Thyroid gland (tissue), 4 donors: ENCODE measurements at places on chromosomes 1 and 21.

DNA sequence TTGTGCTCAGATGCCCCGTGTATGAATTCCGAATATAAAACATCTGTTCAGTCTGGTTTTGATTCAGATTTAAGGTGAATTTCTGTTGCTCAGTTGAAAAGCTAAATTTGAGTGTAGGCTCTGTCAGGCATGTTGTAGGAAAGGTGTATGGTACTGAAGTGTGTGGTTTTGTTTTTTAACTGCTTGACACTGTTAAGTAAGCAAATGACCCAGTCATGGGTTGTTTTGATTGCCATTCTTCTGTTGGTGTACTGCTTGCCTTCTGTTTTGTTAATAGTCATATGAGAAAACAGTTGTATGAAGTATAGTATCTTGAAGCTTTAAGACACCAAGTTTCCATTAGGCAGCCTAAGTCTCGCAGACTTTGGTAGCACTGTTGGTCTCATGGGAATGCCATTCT, 10.0 kb downstream of the MRPS6 start:
- DNase-seq, result no peak

- DNase-seq, result no peak
These were observed 138.7 kb downstream of the MIS18A start for GRCh38 chr21:32140151-32140550.

DNA sequence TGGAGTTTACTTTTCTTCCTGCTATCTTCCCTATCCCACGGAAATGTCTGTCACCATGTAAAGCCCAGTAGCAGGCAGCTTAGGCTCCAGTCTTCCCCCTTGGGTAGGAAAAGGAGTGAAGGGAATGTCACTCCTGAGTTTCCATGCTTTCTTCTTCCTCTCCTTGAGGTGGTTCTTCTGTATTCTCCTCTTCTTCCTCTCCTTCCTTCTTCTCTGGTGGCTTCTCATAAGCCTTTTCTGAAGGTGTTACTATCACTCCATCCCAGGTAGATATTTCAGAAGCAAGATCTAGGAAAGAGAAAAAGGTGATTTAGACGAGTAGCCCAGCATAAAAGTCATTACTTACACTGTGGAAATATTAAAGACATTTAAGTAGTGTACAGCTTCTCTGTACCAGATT, 3.8 kb downstream of the SNAPIN start:
- no peak for DNase-seq

DNA sequence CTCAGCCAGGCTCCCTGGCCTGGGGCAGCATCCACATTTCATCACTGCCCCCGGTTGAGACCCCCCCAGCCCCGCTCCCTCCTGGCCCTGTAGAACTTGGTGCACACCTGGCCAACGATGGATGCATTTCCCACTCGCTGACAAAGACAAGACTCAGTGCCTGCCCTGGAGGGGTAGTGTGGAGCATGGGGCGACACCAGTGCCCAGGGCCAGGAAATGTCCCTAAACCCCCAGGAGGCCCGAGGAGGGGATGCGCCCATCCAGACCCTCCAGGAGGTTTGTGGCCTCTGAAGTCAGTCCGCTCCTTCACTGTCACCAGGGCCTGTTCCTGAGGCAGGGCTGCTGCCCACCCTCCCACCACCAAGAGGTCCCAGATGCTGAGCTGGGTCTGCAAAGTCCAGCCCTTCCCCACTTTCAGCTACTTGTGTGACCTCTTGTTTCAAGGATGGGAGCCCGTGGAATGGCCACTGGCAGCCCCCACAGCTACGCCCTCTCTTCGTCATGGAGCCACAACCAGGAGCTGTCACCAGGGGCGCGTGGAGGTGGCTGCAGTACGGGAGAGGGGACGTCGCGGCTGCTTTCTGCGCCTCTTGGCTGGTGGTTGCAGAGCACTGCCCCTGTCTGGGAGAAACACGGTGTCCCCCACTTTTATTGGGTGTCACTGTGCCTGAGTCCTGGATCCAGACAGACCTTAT, 35.7 kb downstream of the AJAP1 start:
- DNase-seq, result no peak

DNA sequence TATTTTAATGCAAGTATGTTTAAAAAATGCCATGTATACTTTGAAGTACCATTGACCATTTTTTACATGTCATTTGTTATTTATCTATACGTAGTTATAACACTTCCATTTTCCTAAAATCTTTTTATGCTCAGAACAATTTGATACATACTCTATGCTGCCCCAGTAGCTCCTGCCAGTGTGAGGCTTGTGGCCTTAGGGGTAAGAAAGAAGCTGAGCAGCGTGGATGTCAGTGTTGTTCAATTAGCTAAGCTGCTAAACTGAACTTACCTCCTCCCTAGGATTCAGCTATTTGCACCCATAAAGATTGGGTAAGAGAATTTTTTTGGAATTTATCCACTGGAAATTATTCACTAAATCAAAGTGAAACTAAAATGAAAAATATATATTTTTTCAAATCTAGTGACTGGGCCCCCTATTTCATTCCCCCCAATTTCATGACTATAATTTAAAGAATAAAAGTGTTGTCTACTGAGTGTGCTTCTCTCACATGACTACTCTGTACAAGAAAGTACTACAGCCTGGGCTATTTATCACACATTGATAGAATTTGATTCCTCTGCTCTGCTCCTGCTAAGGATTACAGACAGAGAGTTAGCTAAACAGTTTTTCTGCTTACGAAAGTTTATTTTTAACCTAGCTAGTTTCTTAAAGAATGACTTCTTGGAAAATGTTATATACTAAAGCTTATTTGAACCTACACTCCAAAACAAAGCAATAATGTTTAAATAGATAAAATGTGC, 1030.3 kb upstream of the ADGRL4 start:
- DNase-seq, result no peak

DNA sequence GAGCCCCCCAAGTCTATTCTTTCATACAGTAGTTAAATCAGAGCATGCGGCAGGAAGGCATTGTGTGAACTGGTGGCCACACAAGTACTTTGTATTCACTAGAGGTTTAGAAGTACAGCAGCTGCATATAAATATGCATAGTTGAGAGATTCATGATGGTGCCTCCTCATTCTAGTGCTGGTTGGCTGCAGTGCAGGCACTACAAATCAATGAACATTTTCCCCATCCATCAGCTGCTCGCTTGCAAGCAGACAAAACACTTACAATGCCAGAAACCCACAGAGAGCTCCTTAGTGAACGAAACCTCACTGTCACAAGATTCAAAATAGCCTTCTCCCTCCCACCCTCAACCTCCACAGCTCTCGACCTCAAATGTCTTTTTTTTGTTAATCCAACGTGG, 726.2 kb downstream of the USP25 start:
- no peak for DNase-seq

GRCh38 chr1:153795934-153796785, 21.0 kb downstream of the SLC27A3 start:
- no peak for DNase-seq

GRCh38 chr1:168297019-168297730, 16.5 kb downstream of the TBX19 start:
- DNase-seq, result no peak

- DNase-seq, result no peak
These were observed 55.1 kb downstream of the CD58 start for GRCh38 chr1:116515702-116516101.

- no peak for DNase-seq
These were observed 6.7 kb upstream of the IL10RB start for GRCh38 chr21:33259428-33259827.

- no peak for DNase-seq
These were observed 80.2 kb upstream of the PALMD start for GRCh38 chr1:99565606-99566289.

DNA sequence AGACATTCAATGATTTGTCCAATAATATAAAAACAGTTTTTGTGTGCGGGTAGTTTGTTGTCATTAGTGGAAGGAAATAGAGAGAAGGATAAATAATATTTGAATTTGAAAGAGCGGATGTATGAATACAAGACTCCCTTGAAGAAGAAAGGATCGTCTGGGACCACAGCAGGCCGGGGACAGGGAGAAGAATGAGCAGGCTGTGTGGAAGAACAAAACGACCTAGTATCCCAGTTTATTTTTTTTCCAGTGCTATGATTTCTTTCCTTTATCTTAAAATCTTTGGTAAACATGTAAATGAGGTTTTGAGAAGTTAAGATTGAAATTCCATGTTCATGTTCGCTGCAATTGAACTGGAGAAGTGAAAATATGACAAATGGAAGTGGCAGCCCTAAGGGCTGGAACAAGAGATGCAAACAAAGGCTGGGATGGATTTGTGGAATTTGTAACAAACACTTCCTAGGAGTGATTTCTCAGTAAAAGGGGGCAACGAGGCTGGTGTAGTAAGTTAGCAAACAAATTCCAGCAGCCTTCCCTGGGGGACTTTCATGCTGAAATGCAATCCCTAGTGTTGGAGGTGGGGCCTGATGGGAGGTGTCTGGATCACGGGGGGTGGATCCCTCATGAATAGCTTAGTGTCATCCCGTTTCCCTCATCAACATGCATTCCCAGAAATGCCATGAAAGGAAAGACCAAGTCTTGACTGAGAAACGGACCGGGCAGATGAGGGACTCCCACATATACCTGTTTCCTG, 10.2 kb upstream of the IFI16 start:
- DNase-seq, result peak; percentile 56

DNA sequence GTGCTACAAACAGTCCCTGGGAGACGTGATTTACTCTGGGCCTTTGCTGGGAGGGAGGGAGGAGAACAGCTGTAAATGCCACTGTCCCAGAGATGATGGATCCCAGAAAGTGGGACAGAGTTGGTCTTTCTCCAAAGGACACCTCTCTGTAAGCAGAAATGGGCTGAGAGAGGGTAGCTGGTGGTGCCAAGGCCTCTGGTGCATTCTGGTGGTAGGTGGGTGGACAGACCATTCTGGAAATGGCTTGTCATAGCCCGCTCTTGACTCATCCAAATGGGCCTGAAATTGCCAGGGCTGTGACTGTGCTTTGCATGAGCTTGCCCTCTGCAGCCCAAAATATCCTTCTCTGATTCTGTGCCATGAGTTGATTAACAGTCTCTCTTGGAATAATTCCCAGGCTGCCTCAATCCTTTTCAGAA, 36.1 kb downstream of the CCDC185 start:
- no peak for DNase-seq
